ENCODE measurements at places on chromosomes 12 and 14.

- DNase-seq: no peak
Observed at GRCh38 chr12:30595742-30596141, 99.9 kb downstream of the IPO8 start.

- DNase-seq: no peak
Observed at GRCh38 chr12:4068981-4069669, 195.9 kb upstream of the PARP11 start.

DNA sequence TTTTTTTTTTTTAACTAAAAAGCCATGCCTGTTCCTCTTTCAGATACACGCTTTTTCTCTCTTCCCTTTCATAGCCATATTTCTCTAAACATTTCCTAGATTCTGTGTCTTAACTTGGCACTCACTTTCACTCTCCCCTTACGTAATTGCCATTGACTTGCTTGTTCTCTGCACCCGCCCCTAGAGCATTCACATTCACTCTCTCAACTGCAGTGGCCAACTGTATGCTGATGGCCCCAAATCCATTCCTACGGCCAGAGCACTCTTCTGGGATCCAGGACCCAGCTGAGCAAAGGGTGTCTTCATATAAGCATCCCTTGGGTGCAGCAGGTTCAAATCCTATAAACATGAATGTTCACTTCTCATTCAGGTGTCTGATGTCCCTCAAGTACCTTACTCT is 59.5 kb downstream of the CKB start:
- DNase-seq: no peak

- DNase-seq: no peak
Observed at GRCh38 chr12:15005064-15005463, 32.2 kb downstream of the PDE6H start.

DNA sequence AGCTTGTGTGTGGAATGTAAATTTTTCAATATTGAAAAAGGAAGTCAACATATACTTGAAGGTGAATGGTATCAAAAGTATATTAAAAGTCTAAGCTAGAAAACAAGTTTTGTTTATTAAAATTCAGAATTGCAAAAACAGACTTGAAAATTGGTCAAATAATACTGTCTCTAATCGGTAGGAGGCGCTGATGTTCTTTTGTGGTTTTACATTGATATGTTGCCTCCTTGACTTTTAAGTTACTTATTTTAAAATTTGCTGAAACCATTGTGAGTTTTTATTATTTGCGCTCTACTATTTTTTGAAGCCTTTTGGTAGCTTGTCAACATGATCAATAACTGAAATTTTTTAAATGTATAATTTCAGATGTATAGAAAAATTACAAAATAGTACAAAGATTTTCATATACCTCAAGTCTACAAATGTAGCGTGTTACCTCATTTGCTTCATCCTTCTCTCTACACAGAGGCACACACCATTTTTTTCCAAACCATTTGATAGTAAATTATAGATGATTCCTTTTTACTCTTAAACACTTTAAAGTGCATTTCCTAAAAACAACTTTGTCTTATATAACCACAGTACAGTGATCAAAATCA is 6.9 kb downstream of the RTRAF start:
- no peak for DNase-seq

GRCh38 chr12:80838024-80838658 is 99.6 kb downstream of the LIN7A start:
- no peak for DNase-seq

- DNase-seq: no peak
Observed at GRCh38 chr12:78118486-78118885, 287.8 kb downstream of the NAV3 start.

- DNase-seq: no peak
Observed at GRCh38 chr14:99808154-99808505, 14.9 kb downstream of the EML1 start.

DNA sequence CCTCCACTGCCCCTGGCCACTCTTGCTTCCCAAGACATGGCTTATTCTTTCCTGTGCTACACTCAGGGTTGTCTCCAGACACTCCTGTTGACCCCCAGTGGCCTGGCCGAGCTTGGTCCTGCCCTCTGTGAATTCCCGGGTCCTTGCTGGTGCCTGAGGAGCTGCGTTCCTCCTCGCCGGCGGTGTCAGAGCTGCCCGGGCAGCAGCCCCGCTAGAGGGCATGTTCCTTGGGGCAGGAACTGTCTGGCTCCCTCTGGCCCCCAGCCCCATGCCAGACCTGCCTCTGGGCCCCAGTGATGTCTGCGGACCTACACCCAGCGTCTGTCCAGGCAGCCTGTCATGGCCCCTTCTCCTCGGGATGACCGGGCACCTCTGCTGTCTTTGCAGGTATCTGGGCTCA is 68.4 kb downstream of the AACS start:
- DNase-seq: no peak

DNA sequence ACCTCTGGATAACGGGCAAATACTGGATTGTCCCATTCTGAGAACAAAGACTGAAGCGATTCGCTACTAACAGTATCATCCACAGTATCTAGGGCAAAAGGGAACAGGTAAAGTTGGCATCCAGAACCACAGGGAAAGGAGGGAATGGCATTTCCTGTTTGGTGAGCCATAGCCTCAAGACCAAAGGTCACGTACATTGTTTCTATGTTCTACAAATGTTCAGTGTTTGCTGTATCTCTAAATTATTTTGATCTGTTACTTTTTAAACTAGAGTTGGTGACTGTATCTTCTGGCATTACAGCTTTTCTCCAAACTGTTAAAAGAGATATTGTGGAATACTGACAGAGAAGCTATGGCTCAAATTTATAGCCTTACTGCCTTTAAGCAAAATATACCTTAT is 9.7 kb downstream of the MLH3 start:
- DNase-seq: no peak

GRCh38 chr12:105233041-105233905 is 2.7 kb downstream of the APPL2 start:
- DNase-seq: no peak

GRCh38 chr14:91363776-91364523 is 53.7 kb downstream of the CCDC88C start:
- no peak for DNase-seq

GRCh38 chr12:120710805-120711296 is 593 bp downstream of the UNC119B start:
- no peak for DNase-seq

DNA sequence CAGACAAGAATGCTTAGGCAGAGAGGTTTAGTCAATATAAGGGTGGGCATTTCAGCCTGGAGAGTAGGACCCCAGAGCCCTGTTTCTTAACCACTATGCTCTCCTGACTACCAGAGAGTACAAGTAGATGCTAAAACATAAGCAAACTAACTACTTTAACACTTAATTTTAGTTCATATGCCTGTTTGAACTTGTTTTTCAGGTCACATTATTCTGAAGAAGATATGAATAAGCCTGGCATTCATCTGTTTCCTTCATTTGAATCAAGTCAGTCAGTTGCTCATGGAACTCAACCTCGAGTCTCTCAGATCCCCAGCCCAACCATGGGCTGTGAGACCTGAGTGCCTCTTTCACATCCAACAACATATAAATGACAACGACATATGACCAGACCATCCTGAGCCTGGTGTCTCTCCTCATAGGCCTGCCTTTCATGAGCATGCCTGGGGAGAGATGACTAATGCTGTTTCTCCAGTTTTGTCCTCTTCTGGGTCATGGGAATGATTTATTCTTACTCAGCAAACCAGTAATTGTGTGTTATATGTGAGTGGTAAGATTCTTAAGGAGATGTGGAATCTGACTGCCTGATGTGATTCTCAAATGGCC is 251.1 kb upstream of the BTG1 start:
- DNase-seq: no peak

DNA sequence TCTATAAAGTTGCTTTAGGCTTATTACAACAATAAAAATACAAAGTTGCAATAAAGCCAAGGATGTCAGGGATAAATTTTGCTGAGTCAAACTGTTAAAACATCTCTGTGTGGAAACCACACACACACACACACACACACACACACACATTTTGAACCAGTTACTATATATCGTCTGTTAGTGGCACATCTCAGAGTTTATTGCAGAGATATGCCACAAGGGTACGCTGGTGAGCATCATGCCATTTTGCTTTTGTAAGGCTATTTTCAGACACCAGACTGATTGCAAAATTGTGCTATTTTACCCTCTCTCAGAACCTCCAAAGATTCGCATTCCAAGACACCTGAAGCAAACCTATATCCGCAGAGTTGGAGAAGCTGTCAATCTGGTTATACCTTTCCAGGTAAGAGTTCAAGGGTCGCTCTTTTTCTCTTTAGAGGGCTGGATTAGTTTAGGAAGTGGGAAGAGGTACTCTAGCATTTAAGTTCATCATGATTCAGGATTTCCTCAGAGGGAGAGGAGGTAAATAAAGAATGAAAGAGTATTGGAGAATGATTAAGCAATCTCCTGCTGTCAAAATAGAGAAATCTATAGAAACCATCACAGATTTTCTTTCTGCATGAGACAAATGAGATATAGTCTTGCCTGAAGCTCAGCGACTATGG is 27.3 kb upstream of the CHPT1 start:
- peak; percentile 16 for DNase-seq
